ENCODE measurements at places on chromosomes 11 and 22. TPM values are rescaled to one million over a fixed set of nuclear protein-coding genes. Genes with fewer than 3 reads are reported as not detected.

Gene EXPH5
- 0.49 TPM for polyA plus RNA-seq

- no peak for DNase-seq
These were observed 1152.4 kb downstream of the BRD1 start for GRCh38 chr22:48675141-48675829.

Gene ZNF280B
- 1.8 TPM for polyA plus RNA-seq

Gene RASSF10
- 1.7 TPM for polyA plus RNA-seq

DNA sequence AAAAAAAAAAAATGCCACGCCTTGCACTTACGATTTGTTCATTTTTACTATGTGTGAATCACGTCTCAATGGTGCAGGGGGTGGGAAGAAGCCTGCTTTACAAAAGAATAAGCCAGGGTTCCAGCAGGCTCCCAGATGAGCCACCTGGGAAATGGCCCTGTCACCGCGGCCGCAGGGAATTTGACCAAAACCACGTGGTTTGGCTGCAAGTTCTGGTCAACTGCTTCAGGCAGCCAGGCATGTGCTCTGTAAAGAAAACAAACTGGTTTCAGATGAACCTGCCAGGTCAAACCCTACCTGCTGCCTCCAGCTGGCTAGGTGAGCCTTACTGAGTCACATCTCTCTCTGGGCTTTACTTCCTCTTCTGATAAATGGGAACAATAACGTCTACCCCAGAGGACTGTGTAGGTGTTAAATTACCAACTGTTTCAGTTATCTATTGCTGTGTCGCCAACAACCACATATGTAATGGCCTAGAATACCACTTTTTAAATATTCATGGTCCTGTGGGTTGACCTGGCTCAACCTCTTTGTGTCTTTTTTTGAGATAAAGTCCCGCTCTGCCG lies 30.5 kb upstream of the GCAT start:
- DNase-seq, result no peak

GRCh38 chr11:63937713-63938478 lies 906 bp upstream of the NAA40 start:
- no peak for DNase-seq

DNA sequence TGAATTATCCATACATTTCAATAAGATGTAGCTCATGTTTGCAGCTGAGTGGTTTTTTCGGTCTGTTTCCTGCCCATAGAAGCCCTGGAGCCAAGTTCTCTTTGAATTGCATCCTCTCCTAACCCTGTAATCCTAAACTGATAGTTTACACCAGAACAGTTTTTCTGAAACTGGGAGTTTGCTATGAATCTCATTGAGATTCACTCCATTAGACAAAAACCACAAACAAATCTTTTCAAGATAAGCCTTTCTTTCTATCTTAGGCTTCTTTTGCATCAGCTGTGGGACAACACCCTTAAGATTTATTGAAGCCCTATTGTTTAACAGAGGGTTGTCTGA lies 324.8 kb downstream of the DYNC2H1 start:
- no peak for DNase-seq

GRCh38 chr22:42294034-42294985 lies 23.9 kb upstream of the TCF20 start:
- DNase-seq, result no peak

DNA sequence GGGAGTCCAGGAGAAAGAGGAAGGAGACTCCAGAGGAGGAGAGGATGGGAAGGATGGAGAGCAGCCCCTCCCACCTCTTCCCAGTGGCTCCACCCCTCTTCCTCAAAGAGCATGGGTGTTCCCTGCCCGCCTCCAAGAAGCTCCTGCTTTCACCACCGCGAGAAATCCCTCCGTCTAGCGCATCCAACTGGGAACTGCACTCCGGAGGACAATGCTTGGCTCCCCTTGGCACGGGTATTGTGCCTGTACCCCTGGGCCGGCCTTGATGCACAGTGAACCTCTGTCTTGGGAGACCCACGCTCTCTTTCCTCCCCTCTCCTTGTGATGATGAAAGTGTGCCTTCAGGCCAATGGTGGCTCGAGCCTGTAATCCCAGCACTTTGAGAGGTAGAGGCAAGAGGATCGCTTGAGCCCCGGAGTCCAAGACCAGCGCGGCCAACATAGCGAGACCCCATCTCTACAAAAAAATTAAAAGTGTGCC lies 14.9 kb upstream of the ADA2 start:
- peak; percentile 28 for DNase-seq

Gene KDM4D
- polyA plus RNA-seq, result 1.1 TPM

DNA sequence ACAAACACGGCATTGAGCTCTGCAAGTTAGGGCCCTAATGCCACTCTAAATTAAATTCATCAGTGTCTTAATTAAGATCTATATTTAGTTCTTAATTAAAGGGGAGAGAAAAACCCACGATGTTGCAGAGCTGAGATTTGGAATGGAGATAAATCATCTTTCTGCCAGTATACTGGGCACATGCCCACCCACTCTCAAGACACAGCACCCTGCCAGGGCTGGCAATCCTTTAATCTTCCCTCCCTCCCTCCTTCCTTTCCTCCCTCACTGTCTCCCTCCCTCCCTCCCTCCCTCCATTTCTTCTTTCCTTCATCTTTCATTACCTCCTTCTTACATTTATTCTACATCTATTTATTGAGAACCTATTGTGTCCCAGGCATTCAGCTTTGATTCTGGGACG lies 194.8 kb downstream of the BUD13 start:
- peak; percentile 80 for DNase-seq

DNA sequence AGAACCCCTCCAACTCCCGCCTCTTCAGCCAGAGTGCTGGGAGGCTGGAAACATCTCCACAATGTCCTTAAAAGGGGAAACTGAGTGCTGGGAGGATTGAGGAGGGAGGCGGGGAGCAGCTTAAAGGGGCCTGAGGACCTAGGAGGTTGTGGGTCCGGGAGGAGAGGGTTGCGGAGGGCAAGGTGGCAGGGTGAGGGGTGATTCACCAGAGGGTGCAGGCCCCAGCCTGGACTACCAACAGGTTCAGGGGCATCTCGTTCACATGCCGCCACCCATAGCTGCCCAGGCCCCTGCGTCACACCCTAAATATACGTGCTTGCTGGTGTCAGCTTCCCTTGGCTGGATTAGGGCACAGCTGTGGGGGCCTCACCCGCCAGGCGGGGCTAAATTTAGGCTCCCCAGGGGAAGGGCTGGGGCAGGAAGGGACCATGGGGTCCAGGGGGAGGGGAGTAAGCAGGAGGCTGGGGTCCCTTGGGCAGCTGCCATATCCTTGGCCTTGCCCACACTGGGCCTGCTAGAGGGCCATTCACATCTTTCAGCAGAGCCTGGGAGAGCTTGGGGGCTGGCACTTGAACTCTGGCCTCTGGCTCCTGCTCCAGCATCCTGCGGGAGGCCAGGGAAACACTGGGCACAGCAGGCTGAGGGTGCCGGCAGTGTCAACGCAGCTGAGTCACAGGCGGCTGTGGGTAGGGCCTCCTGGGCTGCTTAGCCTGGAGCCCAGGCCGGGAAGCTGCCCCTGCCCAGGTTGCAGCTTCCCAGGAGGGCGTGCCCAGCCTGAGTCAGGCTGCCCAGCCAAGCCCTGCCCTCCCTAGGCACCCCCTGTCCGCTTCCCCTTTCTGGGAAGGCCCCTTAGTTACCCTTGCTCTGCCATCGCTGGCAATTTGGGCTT lies 1.3 kb downstream of the EHBP1L1 start:
- no peak for DNase-seq

Gene RFPL2
- 5.3 TPM for polyA plus RNA-seq

Gene NTM
- polyA plus RNA-seq, result 92.8 TPM

Gene ADORA2A
- polyA plus RNA-seq, result 8.0 TPM

DNA sequence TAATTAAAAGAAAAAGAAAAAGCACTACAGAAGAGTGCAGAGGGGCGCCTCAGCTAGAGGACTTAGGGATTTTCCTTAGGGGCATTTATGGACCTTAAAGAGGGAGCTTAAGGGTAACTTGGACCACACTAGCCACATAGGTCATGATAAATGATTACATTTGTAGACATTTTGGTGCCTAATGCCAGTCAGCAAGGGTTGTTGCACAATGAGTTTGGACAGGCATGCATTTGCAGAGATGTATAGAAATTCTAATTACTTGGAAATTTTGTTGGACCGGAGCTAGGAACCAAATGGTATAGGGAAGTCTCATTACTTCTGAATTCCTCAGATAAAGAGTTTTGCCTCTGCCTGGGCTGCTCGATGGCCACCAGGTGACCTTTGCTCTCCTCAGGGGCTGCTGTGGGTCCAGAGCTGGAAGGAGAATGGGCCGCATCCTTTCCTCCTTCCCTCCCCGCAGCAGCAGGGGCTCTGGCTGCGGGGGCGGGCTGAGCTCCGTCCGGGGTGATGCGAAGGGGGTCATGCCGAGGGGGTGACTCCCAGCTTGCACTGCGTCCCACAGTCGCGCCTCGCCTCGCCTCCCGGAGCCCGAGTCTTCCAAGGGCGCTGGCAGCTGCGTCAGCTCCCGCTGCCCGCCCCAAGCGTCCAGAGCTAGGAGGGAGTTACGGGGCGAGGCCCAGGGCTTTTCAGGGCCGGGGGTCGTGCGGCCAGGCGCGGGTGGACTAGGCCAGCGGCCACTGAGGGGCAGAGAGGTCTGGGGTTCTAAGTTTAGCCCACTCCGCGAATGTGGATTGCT lies 20.3 kb upstream of the MALAT1 start:
- no peak for DNase-seq

DNA sequence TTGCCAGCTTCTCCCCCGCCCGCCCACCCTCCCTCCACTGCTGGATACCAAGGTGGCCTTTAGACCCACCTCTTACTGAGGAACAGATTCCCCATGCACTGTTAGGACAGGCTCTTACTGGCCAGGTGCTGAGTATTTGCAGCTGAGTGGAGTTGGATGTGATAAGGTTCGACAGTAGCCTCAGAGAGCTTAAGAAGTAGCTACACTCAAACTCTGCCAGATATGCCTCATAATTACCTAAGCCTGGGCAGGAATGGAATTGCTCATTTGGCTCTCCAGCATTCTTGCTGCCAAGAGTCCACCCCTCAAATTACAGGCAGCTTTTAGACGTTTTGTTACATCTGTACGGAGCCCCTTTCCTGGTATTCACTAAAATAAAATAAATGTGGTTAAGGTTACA lies 9.6 kb downstream of the FAM181B start:
- DNase-seq, result no peak

DNA sequence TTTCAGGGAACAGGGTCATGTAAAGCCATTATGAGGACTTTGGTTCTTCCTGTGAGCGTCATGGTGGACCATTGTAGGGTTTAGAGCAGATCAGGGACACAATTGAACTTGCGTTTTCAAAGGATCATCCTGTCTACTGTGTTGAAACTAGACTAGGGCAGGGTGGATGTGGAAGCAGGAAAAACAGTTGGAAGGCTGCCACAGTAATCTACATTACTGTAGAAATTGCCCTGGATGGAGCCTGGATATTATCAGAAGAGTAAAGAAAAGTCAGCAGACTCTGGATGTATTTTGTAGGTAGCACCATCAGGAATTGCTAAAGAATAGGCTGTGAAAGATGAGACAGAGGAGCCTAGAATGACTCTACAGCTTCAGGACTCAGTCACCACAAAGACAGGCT lies 5.4 kb downstream of the POU2AF2 start:
- DNase-seq, result no peak
